ENCODE measurements at places on chromosomes 12 and 14.

DNA sequence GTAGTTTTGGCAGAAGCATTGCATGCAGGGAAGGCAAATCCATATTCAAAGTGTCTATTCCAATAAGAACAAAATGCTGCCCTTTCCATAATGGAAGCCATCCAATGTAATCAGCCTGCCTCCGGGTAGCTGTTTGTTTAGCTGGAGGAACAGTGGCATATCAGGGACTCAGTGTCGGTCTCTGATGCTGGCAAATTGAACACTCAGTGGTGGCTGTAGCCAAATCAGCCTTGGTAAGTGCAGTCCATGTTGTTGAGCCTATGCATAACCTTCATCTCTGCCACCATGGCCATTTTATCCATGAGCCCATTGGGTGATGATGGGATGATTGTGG, 147.8 kb upstream of the MAX start:
- no peaks in the 10 kb centered on the region for H3K27me3 ChIP-seq
- H3K4me3 ChIP-seq, result no peak overlapping the region
- H3K27ac ChIP-seq, result no peak overlapping the region
- peaks cover 2% of the 10 kb centered on the region for H3K36me3 ChIP-seq

GRCh38 chr14:69086537-69086936, 66.4 kb downstream of the DCAF5 start:
- peaks cover 6% of the 10 kb centered on the region for H3K36me3 ChIP-seq
- H3K27ac ChIP-seq, result no peak overlapping the region
- no peak for DNase-seq
- no peaks in the 10 kb centered on the region for H3K27me3 ChIP-seq
- no peaks in the 10 kb centered on the region for H3K4me1 ChIP-seq

- H3K27ac ChIP-seq, result no peak overlapping the region
- no peak for DNase-seq
- H3K36me3 ChIP-seq, result no peaks in the 10 kb centered on the region
- H3K4me1 ChIP-seq, result no peaks in the 10 kb centered on the region
These were observed 32.0 kb downstream of the NRXN3 start for GRCh38 chr14:78202163-78202562.

GRCh38 chr14:88612981-88613380, 50.1 kb downstream of the ZC3H14 start:
- peaks cover 8% of the 10 kb centered on the region for H3K36me3 ChIP-seq
- H3K4me3 ChIP-seq, result no peak overlapping the region
- H3K27ac ChIP-seq, result no peak overlapping the region
- DNase-seq, result no peak
- H3K4me1 ChIP-seq, result peaks cover 10% of the 10 kb centered on the region
- H3K27me3 ChIP-seq, result no peaks in the 10 kb centered on the region

GRCh38 chr12:28780096-28780495, 369.0 kb upstream of the FAR2 start:
- no peak overlapping the region for H3K27ac ChIP-seq
- H3K4me3 ChIP-seq, result no peak overlapping the region
- H3K4me1 ChIP-seq, result no peaks in the 10 kb centered on the region
- no peak for DNase-seq
- H3K36me3 ChIP-seq, result peaks cover 2% of the 10 kb centered on the region

DNA sequence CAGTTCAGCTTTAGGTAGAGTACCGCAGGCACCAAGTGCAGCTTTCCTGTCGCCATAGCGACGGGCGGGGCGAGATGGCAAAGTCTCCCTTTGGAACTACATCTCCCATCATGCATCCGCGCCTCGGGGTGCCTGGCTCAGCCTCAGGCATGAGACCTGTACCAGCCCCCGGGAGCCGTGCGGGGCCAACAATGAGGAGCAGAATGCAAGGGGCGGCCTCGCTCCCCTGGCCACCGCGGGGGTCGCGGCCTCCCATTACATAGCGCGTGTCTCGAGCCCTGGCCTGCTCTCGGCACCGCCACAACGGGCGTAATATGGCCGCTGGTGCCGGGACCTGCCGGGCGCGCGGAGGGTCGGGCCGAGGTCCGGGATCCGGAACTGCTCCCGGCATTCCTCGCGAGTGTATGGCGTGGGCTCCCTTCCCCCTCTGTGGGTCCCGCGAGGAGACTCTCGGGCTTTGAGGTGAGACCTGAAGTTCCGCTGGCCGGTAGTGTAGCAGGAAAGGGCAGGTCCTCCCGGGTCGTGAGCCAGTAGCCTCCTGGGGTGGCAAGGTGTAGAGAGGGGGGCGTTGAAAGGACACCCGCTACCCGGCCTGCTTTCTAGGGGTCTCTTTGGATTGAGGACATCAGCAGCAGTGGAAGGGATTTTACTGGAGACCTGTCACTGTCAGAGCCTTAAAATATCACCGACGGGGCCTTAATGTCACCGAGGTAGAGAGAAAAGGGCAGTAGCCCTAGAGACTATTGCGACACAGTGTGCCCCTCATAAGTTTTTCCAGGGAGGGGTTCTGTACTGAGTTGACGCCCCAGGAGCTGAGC, at the start of gene THTPA:
TSS of gene THTPA (plus strand) at position 390 of the 818 bp plus-strand sequence. CDS start 487 bp downstream, outside the sequence.
- H3K4me1 ChIP-seq, result peaks cover 35% of the 10 kb centered on the region
- H3K36me3 ChIP-seq, result no peaks in the 10 kb centered on the region
- H3K4me3 ChIP-seq, result peak within 1 kb of the TSS; percentile 96
- DNase-seq, result peak; percentile 89
- no peaks in the 10 kb centered on the region for H3K27me3 ChIP-seq
- H3K27ac ChIP-seq, result peak within 1 kb of the TSS; percentile 95

GRCh38 chr12:121806546-121807423, 3.0 kb downstream of the SETD1B start:
- DNase-seq, result no peak
- H3K27ac ChIP-seq, result peak overlapping the region; percentile 95
- H3K4me3 ChIP-seq, result peak overlapping the region; percentile 97
- H3K27me3 ChIP-seq, result no peaks in the 10 kb centered on the region
- peaks cover 12% of the 10 kb centered on the region for H3K36me3 ChIP-seq

DNA sequence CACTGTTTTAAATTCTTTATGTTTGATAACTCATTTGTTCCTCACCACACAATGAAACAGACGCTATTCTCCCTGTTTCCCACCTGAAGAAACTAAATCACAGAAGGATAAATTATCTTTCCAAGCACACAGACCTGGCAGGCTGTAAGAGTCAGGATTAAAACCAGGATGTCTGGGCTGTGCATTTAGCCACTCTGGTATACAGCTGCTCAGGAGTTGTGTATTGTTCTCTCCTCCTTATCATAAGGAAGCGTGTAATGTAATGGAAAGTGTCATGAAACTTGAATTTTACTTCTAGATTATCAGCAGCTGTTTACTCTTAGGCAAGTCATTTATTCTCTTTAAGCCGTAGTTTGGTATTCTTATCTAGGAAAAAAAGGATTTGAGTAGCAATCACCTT, 154.8 kb upstream of the LRIG3 start:
- DNase-seq, result no peak
- no peaks in the 10 kb centered on the region for H3K27me3 ChIP-seq
- no peaks in the 10 kb centered on the region for H3K4me1 ChIP-seq
- H3K27ac ChIP-seq, result no peak overlapping the region
- H3K36me3 ChIP-seq, result no peaks in the 10 kb centered on the region

GRCh38 chr14:55192054-55192621, 753 bp upstream of the DLGAP5 start:
- DNase-seq, result no peak
- peaks cover 21% of the 10 kb centered on the region for H3K4me1 ChIP-seq
- H3K36me3 ChIP-seq, result no peaks in the 10 kb centered on the region
- peak overlapping the region; percentile 59 for H3K27ac ChIP-seq
- no peaks in the 10 kb centered on the region for H3K27me3 ChIP-seq

GRCh38 chr12:80445083-80445793, 1.2 kb downstream of the PTPRQ start:
- no peak for DNase-seq
- no peaks in the 10 kb centered on the region for H3K27me3 ChIP-seq
- no peaks in the 10 kb centered on the region for H3K36me3 ChIP-seq
- no peak overlapping the region for H3K4me3 ChIP-seq

DNA sequence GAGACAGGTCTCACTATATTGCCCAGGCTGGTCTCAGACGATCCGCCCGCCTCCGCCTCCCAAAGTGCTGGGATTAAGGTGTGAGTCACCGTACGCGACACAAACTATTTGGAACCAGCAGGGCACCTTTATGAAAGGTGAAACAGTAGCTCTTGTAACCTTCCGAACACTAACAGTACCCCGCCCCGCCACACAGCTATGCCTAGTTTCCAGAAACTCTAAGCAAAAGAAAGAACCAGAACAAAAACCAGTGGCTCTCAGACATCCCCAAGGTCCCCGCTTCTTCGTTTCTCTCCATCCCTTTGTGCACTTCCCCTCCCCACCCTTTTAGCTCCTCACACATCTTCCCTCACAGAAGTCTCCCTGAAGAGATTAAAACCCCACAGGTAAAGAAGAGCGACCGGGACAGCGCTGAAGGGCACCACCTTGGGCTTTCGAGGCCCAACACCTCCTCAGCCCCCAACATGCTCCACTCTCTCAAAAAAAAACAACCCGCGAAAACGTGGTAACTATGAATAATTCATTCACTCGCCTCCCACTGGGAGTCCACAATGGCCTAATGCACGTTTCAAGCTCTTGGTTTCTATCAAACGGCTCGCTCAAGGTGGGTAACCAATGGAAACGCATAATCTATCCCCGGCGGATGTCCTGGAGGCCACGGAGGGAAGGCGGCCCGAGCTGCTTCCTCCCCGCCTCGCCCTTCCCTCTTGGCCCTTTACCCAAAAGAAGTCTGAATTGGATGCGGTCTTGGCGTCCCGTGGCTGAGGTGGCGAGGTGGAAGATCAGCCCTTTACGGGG, 877 bp downstream of the BAG5 start:
- peaks cover 2% of the 10 kb centered on the region for H3K36me3 ChIP-seq
- no peaks in the 10 kb centered on the region for H3K27me3 ChIP-seq
- H3K27ac ChIP-seq, result peak overlapping the region; percentile 96

- H3K4me1 ChIP-seq, result no peaks in the 10 kb centered on the region
- H3K27ac ChIP-seq, result no peak overlapping the region
- DNase-seq, result no peak
- no peaks in the 10 kb centered on the region for H3K36me3 ChIP-seq
These were observed 129.4 kb downstream of the PELI2 start for GRCh38 chr14:56247495-56248200.

DNA sequence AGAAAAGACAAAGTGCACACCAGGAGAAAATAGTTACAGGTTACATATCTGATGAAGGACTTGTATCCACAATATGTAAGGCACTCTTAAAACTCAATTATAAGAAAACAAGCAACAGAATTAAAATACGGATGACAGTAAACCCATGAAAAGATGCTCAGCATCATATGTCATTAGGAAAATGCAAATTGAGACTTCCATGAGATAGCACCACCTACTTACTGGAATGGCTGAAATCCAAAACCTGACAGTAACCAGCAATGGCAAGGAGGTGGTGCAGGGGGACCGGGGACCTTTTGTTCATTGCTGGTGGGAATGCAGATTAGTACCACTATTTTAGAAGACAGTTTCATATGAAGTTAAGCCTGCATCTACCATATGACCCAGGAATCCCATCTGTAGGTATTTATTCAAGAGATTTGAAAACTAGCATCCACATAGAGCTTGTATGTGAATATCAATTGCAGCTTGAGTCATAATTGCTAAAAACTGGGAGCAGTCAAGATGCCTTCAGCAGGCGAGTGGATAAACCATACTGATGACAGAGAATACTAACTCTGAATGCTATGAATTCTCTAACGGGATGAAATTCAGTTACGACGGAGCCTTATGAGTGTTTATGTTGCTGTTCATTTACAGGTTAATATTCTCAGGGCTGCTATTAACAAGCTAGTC, 43.9 kb upstream of the ASPG start:
- no peak overlapping the region for H3K4me3 ChIP-seq
- H3K4me1 ChIP-seq, result no peaks in the 10 kb centered on the region
- no peak overlapping the region for H3K27ac ChIP-seq
- DNase-seq, result no peak
- H3K27me3 ChIP-seq, result peaks cover 75% of the 10 kb centered on the region
- H3K36me3 ChIP-seq, result peaks cover 4% of the 10 kb centered on the region

DNA sequence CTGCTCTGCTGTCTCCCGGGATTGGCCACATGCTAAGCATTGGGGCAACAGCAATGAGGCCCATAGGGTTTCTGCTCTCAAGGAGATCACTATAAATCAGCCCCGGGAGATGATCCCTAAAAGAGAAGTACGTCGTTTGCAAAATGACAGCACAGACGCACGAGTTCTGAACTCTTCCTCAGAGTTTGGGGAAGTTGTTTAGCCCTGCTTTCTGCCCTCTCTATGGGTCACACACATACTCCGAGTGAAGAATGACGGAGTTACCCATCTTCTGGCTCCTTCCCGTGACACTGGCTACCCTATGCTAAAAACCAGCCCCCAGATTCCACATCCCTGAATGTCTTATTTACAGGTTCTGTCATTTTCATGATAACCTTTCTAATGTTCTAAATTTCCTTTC, 258.0 kb upstream of the PLEKHG7 start:
- no peak overlapping the region for H3K4me3 ChIP-seq
- DNase-seq, result no peak
- H3K27me3 ChIP-seq, result no peaks in the 10 kb centered on the region
- no peak overlapping the region for H3K27ac ChIP-seq
- H3K36me3 ChIP-seq, result no peaks in the 10 kb centered on the region

GRCh38 chr14:51439896-51440295, 199.8 kb downstream of the TMX1 start:
- H3K27ac ChIP-seq, result no peak overlapping the region
- no peaks in the 10 kb centered on the region for H3K4me1 ChIP-seq
- H3K36me3 ChIP-seq, result no peaks in the 10 kb centered on the region
- DNase-seq, result no peak
- no peak overlapping the region for H3K4me3 ChIP-seq
- peaks cover 22% of the 10 kb centered on the region for H3K27me3 ChIP-seq

DNA sequence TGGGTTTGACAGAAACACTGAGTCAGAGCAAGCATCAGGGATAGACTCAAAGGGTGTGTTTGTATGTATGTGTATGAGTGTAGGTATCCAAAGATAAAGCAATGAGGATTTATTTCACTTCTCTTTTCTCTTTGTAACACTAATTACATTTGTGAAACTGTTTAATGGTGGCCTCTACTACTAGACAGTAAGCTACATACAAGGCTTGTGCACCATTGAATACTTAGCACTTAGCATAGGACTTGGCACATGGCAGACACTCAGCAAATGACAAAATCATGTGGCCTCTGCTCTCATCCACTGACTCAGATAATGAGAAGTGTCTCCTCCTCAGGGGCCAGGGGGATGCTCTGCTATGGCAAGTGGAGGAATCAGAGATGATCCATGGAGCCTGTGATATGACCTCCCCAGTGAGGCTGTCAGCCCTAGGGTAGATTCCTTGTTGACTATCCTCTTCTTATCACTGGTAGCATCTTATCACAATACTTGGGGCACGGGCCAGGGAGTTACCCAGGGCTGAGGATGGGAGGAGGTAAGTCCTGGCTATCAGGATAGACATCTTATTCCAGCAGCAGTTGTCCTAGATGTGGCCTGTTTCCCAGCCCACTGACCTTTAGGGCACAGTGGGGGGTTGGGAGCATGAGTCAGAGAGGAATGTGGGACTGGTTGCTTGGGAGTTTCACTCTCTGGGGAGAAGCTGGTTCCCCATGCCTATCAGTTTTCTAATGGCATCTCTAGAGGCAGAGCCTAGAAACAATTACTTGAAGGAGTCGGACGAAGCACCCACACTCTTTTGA, 71.2 kb upstream of the HOXC13 start:
- peaks cover 11% of the 10 kb centered on the region for H3K36me3 ChIP-seq
- no peak overlapping the region for H3K4me3 ChIP-seq
- DNase-seq, result no peak
- peaks cover 54% of the 10 kb centered on the region for H3K27me3 ChIP-seq

GRCh38 chr12:6852651-6853354, 853 bp downstream of the USP5 start:
- DNase-seq, result peak; percentile 45
- peaks cover 28% of the 10 kb centered on the region for H3K4me1 ChIP-seq
- H3K27me3 ChIP-seq, result no peaks in the 10 kb centered on the region
- peaks cover 5% of the 10 kb centered on the region for H3K36me3 ChIP-seq
- peak overlapping the region; percentile 94 for H3K27ac ChIP-seq

- H3K27ac ChIP-seq, result no peak overlapping the region
- H3K36me3 ChIP-seq, result no peaks in the 10 kb centered on the region
These were observed 132.5 kb upstream of the NCOR2 start for GRCh38 chr12:124699909-124700308.
